Left lung (tissue), 14 donors: ENCODE measurements at places on chromosomes 2 and 18.

- no peak for DNase-seq
Measured at GRCh38 chr18:3014503-3015203, 1.7 kb upstream of the LPIN2 start.

GRCh38 chr18:76099931-76100457 is 395.0 kb downstream of the ZNF516 start:
- no peak for DNase-seq

GRCh38 chr2:196166876-196167275 is 4.5 kb downstream of the STK17B start:
- DNase-seq = no peak

DNA sequence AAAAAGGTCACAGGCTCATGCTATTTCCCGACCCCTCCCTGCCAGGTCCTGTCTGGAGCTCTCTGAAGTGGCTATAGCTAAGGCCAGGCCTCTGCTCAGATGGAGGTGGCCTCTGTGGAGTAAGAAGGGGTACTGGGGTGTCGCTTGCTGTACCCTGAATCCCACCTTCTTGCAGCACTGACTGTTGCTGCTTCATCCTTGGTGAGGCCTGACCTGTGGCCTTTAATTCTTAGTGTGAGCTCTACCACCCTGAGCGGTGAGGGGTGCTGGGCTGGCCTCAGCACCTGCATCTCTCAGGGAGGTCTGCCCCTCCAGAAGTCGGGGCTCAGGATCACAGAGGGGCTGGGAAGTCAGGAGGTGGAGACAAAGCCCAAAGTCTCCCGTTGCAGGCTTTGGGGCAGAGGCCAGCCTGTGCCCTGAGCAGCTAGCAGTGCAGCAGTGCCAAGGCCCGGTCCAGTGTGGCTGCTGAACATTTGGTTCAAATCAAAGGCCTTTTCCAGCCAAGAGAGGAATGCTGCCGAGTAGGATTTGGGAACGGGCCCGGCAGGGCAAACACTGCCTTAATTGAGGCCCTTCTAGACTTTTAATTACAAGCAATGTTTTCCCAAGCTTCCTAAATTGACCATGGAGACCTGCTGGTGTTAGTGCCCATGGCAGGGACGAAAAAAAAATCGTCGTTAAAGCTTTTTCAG is 133.5 kb upstream of the HAAO start:
- no peak for DNase-seq

DNA sequence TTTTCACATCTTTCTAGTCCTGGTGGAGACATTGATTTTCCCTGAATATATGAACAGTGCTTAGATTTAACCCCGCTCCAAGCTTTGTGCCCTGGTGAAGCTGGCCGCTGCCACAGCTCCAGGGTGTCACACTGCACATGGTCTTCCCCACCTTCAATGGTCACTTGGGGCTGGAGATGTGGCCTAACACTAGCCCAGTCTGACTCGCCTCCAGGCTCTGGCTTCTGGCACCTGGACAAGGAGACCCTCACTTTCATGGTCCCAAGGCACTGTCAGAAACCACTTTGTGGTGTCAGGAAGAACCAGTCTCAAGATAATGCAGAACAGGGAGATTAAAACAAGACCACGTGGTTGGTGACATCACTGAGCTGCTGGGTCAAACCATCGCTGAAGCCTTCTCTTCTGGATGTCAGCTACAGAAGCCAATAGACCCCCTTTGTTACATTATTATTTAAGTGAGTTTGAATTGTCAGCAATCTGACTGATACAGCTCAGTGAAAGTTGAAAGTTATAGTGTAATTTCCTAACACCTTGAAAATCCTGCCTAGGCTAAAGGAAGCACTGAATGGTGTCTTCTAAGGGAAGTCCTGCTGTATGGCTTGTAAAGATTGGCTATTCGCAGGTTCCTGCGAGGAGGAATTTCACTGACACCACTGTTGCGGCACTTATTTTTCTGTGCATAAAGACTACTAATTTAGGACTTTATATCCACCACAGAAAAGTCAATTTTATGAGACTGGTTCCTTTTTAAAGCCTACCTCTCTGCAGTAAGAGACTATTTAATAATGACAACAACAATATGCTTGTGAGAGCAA is 55.0 kb upstream of the CTDP1 start:
- no peak for DNase-seq

- no peak for DNase-seq
Measured at GRCh38 chr2:109530712-109531111, 83.1 kb downstream of the SEPTIN10 start.

GRCh38 chr2:207983641-207984042 is 41.7 kb downstream of the PLEKHM3 start:
- DNase-seq = no peak
